ENCODE measurements at places on chromosomes 6 and 20.

DNA sequence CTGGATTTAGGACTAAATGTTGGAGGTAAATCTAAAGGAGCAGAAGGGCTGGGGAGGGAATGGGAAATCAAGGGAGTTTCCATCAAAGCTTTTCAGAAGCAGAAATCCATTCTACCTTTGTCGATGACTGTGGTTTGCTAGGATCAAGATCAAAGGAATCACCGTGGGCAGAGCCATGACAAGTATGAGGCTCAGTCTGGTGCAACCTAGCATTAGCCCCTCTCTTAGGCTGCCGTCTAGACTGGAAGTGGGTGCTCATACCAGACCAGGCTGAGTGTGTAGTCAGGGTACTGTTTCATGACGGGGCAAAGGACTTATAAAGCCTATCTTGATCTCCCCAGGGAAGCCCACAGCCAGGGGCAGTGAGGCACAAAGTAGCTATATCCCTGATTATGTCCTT is 120.5 kb downstream of the BMP2 start:
- no peak for DNase-seq

GRCh38 chr20:51570739-51571459 is 28.4 kb upstream of the NFATC2 start:
- no peak for DNase-seq

GRCh38 chr6:33875696-33876095 is 71.9 kb upstream of the MLN start:
- no peak for DNase-seq

DNA sequence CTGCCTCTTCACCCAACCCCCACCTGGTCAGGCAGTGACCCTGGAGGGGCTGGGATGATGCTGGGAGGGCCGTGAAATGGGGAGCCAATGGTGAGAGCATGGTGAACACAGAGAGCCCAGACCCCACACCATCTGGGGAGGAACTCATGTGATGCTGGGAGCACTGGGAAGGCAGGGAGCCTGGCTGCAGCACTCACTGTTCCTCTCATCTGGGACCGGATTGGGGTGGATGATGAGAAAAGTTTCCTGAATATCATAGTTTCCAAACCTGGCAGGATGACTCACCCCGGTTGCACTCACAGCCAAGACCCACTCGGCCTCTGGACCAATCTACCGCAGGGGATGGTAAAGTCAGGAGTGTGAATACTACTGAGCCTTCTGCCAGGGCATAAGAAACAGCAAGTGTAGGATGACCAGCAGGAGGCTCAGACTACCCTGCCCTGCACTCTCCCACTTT is 21.8 kb downstream of the ULBP1 start:
- DNase-seq = no peak

DNA sequence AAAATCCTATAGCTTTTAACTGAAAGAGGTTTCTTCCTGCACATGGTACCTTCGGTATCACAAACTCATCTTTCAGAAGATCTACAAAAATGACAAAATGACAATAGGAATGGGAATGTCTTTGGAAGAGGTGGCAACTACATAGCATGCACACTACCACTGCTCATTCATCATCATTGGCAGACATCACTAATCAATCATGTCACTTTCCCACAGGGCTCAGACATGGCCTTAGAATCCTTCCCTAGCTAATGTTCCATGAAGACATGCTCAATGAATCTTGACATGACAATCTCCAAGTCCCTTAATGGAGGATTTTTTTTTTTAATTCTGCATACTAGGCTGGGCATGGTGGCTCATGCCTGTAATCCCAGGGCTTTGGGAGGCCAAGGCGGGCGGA is 3.2 kb upstream of the PGC start:
- no peak for DNase-seq

GRCh38 chr20:49161428-49162152 is 26.5 kb downstream of the STAU1 start:
- DNase-seq = no peak

GRCh38 chr6:72977114-72977513 is 248.2 kb downstream of the KHDC1L start:
- DNase-seq = no peak

DNA sequence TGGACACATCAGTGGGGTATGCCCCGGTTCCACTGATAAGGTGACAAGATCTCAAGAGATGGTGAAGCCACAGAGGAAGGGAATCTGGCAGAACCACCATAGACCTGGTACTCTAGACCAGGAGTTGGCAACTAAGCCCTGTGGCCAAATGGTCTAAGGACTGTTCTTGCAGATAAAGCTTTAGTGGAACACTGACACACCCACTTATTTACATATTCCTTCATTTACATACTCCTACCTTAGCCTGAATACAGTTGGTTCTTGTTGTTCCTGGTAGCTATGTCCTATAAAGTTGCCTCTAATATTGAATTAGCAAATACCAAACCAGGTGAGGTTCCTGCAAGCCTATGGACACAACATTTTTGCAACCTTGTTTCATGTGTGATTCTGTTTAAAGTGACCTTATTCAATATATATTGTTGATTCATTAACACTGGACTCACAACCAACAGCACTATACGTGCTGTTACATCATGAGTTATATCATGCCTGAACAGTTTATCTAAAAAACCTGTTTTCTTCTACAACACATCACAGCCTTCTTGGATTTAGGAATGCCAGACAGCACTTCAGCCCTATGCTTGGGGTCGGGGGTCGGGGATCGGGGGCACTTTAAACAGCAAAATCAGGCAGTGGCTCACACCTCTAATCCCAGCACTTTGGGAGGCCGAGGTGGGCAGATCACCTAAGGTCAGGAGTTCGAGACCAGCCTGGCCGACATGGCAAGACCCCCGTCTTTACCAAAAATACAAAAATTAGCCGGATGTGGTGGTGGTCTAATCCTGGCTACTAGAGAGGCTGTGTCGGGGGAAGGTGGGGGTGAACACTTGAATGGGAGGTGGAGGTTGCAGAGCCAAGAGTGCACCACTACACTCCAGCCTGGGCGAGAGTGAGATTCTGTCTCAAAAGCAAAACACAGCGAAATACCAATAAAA is 2.5 kb downstream of the CCDC167 start:
- DNase-seq = no peak

DNA sequence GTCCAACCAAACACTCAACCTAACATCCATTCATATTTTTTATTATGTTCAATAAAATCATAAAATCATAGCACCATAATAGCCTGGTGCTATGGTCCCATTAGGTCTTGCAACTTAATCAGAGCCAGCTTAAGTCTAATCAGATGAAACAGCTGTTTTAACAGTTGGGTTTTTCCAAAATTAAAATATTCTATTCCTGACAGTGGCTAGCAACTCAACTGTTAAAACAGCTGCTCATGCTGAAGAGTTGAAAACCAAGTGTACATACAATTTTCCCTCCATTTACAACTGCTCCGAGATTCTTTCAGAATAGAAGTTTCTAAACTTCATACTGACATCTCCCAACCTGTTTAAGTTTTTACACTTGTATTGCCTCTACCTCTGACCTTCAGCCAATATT is 89.5 kb downstream of the UBE3D start:
- no peak for DNase-seq

DNA sequence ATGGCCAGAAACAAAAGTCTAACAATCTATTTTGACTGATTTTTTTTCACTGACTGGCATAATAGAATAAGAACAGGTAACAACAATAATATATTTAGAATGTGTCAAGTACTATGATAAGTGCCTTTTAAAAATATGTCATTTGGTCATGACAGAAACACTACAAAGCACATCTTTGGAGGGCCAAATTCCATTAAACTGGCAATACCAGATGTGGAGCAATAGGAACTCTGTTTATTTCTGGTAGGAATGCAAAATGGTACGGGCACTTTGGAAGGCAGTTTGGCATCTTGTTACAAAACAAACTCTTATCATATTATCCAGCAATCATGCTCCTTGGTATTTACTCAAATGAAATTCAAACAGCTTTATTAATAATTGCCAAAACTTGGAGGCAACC is 39.3 kb downstream of the TENT5A start:
- DNase-seq = no peak

DNA sequence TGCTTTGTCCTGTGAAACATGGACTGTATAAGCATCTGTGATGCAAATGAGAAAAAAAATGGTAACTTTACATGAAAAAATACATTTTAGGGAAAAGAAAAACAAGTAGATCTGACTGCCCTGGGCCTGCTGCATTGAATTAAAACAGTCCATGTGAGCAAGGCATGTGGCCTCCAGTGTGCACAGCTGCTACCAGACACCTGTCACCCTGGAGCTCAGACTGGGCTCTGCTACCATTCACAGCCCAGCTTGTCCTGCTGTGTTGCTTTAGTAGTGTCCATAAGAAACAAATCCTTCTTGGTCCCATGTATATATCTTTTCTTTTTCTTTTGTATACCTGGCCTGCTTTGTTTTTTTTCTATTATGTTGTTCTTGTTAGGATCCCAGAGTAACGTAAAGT is 315.9 kb downstream of the NKAIN2 start:
- no peak for DNase-seq

DNA sequence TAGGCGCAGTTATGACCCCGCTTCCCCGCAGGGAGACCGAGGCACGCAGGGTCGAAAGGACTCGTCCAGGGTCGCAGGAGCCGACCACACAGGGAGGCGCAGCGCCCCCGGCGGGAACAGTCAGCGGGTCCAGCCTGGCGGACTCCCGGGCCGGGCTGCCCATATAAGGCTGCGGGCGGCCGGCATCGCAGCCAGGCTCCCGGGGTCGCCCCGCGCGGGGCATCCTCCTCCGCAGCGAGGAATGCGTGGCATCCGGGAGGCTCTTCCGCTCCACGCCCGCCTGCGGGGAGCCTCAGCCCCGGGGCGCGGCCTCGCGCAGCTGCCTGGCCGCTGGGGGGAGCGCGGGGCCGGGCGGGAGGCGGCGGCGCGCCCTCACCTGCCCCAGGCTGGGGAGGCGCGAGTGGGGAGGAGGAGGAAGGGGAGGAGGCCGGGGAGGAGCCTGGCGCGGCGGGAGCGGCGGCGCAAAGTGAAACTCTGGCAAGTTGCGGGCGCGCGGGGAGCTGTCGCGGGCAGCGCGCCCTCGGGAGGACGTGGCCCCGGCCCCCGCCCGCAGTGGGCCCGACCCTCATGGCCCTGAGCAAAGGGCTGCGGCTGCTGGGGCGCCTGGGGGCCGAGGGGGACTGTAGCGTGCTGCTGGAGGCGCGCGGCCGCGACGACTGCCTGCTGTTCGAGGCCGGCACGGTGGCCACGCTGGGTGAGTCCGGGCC is at the start of gene SYNJ2:
TSS of gene SYNJ2 (plus strand) at position 469 of the 707 bp plus-strand sequence. CDS start at position 568, 99 bp downstream.
- no peak for DNase-seq

GRCh38 chr6:138007014-138007472 is 100.2 kb downstream of the PERP start:
- no peak for DNase-seq

- no peak for DNase-seq
Measured at GRCh38 chr6:33967966-33968724, 164.3 kb upstream of the MLN start.

GRCh38 chr20:40797425-40797824 is 108.4 kb upstream of the MAFB start:
- DNase-seq = no peak

- no peak for DNase-seq
Measured at GRCh38 chr20:56451056-56451765, 17.2 kb upstream of the RTF2 start.

DNA sequence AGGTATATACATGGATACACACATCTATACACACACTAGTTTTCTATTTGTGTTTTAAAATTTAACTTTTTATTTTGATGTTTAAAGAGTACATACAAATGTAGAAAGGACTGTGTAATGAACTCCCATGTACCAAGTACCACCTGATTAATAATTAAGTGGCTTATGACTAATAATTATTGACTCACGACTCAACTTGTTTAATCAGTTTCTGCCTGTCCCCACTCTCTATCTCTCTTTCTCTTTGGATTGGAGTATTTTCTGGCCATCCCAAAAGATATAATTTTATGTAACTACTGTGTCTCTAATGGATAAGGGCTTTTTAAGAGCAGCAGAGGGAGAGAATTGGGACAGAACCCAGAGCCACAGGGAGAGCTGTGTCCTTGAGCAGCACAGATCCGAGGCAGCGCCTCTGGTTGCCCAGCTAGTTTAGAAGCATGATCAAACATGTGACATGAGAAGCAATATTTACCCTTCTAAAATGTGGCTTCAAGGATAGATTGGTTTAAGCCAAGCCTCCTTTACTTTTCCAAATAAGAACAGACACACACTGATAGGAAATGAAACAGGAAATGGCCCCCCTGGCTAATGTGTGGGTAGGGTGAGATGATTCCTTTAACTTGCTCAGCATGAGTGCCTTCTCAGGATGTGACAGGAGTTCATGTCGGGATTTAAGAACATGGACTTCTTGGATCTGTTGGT is 81.0 kb downstream of the ERMARD start:
- DNase-seq = no peak

DNA sequence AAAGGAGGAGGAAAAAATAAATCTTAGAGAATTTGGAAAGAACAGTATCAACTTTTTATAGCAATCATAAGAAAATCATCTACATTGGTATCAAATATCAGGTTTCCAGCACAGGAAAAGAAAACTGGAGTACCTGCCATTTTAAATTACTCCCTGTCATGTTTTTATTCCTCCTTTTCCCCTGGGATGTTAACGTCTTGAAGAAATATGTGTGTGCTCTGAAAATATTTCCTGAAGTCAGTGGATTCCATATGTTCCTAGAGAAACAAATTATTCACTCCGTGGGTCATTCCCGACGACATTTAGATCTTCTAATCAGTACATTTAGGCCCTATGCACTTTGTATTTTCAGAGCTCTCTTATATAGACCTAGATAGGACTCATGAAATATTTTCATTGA is 42.0 kb upstream of the RSPO3 start:
- no peak for DNase-seq

- no peak for DNase-seq
Measured at GRCh38 chr6:11785415-11785773, 6.8 kb upstream of the ADTRP start.

Measured in cortex of kidney (tissue), 1 donor.